ENCODE measurements at places on chromosomes 6 and 20.

DNA sequence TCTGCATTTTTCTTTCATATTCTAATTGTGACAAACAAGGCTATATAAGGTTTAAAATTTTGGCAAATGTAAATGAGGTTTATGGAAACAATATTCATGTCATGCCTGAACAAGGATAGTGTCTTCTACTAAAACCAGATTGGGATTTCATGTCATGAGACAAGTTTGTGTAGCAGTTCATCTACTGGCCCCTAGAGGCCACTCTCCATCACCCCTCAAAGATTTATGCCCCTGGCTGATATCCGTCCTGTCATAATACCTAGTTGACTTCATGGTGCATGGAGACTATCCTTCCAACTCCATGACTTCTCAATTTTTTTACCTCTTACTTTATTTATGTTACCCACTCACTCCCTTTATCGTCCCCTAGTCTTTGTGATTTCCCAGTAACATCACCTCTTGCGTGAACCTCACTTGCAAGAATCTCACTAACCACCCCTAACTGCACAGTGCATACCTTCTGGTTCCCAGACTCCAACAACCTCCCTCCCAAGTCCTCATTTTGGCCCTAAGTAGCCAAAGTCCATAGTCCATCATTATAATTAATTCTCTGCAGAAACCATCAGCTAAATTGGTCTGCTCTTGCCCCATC lies 179.8 kb downstream of the TASP1 start:
- DNase-seq: no peak

GRCh38 chr6:50128420-50129005 lies 78.8 kb upstream of the DEFB112 start:
- no peak for DNase-seq

- DNase-seq: no peak
Observed at GRCh38 chr6:6788394-6789032, 200.0 kb downstream of the LY86 start.

DNA sequence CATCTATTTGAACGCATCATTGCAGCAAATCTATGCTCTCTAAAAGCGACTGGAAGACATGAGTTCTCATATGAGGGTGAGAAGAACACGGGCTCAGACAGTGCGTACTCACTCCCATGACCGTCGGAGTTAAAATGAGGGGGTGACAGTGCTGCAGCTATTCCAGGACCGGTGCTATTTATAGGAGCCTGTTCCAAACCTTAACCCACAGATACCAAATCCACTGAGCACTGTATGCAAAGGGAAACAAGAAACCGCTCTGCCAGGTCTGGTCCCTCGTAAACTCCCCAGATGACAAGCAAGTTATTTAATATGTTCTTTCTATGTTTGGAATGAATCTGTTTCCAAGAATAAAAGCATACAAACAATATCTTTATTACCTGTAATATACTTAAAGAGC lies 22.9 kb downstream of the PPP1R3G start:
- DNase-seq: no peak

- DNase-seq: no peak
Observed at GRCh38 chr20:18223409-18223808, 64.9 kb upstream of the ZNF133 start.

GRCh38 chr6:25640446-25640845 lies 11.6 kb upstream of the SCGN start:
- no peak for DNase-seq

DNA sequence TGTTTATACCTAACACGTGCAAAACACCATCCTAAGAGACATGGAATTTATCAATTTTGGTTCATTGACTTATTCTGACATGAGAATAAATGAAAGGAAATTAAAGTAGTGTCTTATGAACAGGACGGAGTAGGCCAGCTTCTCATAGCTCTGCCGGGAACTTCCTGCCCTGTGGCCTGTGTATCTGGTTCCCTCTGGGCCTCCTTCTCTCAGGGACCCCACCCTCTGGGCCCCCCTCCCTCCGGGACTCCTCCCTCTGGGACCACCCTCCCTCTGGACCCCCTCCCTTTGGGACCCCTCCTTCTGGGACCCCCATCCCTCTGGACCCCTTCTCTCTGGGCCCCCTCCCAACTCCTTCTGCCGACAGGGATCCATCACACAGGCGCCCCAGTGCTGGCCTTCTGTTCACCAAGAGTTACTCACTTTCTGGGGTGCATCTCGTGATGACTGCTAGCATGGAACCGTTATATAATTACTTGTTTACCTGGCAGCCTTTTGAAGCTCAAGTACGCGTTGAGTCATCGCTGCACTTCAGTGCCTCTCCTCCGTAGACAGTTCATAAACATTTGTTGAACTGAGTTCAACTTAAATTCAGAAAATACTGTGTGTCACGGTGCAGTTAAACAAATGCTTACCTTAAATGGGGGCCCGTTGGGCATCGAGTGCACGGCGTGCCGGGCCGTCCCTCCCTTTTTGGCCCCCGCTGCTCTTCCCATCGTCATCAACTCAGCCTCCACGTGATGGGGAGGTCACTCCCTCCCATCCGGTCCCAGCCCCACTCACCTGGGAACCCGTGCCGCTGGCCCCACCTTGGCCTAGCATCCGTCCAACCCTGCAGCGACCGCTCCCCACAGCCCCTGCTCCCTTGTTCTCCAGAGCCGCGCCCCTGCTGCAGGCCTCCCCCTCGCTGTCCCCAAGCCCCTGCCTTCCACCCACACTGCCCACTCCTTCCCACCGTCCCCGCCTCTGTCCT lies 8.1 kb downstream of the CCR6 start:
- no peak for DNase-seq

- DNase-seq: no peak
Observed at GRCh38 chr6:50091641-50092040, 41.9 kb upstream of the DEFB112 start.

- DNase-seq: no peak
Observed at GRCh38 chr6:159557031-159557430, 136.0 kb downstream of the SOD2 start.

DNA sequence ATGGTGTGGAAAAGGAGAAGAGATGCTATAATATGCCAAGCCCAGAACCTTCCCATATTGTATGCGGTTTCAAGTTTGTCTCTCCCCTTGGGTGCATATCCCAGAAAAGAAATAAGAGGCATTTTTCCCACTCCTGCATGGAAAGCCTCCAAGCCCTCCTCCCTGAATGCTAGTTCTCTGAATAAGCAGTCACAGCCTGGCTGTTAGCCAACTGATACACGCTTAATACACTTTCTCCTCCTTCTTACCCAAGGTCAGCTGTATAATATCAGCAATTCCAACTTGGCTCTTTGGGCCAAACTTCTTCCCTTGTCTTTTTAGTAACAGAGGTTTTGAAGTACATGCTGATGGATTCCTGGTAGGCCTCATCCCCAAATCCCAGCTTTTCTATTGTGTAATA lies 440.1 kb downstream of the EPHA7 start:
- DNase-seq: no peak

DNA sequence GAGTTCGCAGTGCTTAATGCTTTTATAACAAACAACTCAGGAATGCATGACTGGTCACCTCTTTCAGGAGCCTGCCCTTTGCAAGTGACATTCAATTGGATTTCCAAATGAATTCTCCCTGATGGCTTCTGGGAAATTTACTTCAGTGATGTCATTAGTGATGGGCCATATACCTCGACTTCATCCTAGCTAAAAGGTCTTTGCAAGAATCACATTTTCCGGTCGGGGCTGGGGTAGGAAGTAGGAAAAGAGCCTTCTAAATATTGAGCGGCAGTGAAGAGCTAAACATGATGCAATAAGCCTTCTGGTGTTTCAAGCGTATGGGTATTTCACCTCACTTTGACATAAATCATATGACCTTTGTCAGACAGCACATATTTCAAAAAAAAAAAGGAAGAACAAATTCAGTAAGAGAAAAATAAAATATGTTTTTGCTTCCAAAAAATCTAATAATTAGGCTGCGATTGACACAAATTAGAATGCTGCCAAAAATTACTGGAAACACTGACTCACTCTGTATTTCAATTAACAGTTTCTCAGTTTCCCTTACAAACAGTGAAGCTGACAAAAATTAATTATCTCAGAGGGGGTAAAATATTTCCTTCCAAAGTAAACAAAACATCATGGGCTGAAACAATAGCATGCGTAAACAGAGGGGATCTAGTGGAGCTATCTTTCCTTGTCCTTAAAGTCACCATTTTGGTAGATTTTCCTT lies 39.8 kb downstream of the ADTRP start:
- no peak for DNase-seq

GRCh38 chr6:75098709-75099108 lies 107.1 kb downstream of the COL12A1 start:
- no peak for DNase-seq

- no peak for DNase-seq
Observed at GRCh38 chr20:1083431-1084080, 34.8 kb upstream of the PSMF1 start.

- DNase-seq: no peak
Observed at GRCh38 chr6:6875818-6876470, 231.8 kb upstream of the RREB1 start.

- peak; percentile 43 for DNase-seq
Observed at GRCh38 chr20:31861385-31862156, 8.8 kb downstream of the DUSP15 start.

GRCh38 chr6:128074567-128074966 lies 173.7 kb upstream of the THEMIS start:
- no peak for DNase-seq

DNA sequence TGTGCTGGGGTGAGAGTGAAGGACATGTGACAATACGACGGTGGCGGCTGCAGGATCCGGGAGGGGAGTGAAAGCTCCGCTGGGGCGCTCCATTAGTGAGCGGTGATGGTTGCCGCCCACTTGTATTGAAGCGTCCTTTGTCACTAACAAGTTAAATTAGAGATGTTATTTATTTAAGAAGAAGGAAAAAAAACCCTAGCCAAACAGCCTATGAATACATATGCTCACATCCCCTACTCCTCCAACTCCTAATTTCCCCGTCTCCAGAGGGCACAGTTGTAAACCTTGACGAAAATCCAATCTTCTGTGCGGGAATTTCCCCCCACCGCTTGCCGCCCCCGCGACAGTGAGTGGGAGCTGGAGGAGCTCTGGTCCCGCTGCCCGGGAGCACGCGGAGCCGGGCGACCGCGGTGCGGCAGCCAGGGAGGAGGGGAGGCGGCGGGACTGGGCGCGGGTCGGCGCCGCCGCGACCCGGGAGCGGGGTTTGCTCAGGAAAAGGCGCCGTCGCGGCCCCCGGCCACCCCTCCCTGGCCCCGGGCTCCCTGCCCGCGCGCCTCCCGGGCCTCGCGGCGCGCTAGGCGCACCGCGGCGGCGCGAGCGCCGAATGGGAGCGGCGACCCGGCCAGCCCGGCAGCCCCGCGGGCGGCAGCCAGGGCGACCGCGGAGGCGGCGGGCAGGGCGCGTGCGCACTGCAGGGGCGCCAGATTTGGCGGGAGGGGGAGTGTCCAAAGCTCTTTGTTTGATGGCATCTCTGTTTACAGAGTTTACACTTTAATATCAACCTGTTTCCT lies at the start of gene MYB:
Gene MYB, plus strand, starts transcription at position 767 of the 791 bp plus-strand sequence. CDS start 206 bp downstream, outside the sequence.
- DNase-seq: peak; percentile 44

- DNase-seq: no peak
Observed at GRCh38 chr6:75438013-75438431, 55.6 kb downstream of the FILIP1 start.

- DNase-seq: no peak
Observed at GRCh38 chr6:36221674-36222073, 25.1 kb downstream of the BRPF3 start.

GRCh38 chr20:63795178-63795830 lies 35.8 kb downstream of the ZBTB46 start:
- no peak for DNase-seq

- DNase-seq: no peak
Observed at GRCh38 chr20:8489094-8489883, 357.2 kb downstream of the PLCB1 start.

- DNase-seq: no peak
Observed at GRCh38 chr6:48057601-48058000, 53.4 kb downstream of the PTCHD4 start.

- no peak for DNase-seq
Observed at GRCh38 chr20:57890202-57890800, 180.5 kb upstream of the PMEPA1 start.

DNA sequence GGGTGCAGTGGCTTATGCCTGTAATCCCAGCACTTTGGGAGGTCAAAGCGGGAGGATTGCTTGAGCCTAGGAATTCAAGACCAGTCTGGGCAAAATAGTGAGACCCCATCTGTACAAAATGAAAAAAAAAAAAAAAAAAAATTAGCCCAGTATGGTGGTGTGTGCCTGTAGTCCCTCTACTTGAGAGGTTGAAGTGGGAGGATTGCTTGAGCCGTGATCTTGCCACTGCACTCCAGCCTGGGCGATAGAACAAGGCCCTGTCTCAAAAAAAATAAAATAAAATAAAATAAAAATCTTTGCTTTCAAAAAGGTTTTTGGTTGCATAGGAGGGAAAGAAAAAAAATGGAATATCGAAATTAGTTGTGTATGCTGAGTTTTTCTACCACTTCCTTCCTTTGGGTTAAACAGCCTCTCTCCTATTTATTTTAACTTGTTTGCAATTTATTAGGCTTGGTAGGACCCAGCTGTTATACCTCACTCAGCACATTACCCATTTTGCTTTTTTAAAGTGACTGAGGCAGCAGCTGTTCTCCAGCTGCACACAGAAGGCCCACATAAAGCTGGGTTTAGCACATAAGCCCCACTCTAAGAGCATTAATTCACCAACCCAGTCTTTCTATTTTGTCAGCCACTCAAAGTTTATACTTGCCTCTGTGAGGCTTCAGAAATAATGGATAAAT lies 152.3 kb downstream of the ZFAND3 start:
- no peak for DNase-seq

GRCh38 chr6:88059191-88059590 lies 11.6 kb downstream of the SPACA1 start:
- DNase-seq: no peak

DNA sequence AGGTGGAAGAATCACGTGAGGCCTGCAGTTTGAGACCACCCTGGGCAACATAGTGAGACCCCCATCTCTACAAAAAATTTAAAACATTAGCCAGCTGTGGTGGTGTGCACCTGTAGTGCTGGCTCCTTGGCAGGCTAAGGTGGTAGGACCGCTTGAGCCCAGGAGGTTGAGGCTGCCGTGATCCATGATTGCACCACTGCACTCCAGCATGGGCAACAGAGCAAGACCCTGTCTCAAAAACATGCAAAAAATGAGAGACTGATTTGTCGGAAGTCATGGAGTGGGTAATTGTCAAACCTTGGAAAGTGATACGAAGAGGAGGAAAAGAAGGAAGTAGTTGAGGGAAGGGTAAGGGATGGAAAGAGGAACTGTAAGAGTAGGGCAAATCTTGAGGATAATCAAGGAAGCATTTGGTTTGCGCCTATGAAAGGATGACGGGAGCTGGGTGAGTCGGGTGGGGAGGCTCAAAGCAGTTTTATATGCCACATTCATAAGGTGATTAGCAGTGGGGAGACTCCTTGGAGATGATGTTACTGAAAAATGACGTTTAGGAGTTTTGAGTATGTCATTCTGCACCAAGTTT lies 14.5 kb downstream of the L3MBTL3 start:
- DNase-seq: no peak

- no peak for DNase-seq
Observed at GRCh38 chr6:79543886-79544285, 6.7 kb upstream of the LCA5 start.

- DNase-seq: no peak
Observed at GRCh38 chr6:112839525-112839961, 492.4 kb downstream of the RFPL4B start.
